ENCODE measurements at places on chromosomes 1 and 21.

DNA sequence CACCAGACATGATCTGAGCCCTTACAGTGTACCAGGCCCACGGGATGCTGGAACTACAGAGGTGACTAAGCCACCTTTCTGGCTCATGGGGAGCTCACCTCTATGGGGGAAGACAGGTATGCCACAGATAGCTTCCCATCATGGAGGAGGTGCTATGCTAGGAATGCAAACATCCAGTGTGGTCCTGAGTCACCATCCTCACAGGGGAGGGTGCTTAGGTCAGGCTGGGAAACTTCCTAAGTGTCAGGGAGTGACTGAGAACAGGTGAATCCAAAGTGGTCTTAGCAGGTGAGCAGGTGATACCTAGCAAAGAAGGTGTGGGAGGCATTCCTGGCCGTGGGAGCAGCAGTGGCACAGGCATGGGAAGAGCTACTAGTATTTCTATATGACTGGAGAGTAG lies 8.6 kb upstream of the RASSF5 start:
- no peak for DNase-seq

- no peak for DNase-seq
Measured at GRCh38 chr1:206931709-206932108, 10.0 kb upstream of the FCMR start.

DNA sequence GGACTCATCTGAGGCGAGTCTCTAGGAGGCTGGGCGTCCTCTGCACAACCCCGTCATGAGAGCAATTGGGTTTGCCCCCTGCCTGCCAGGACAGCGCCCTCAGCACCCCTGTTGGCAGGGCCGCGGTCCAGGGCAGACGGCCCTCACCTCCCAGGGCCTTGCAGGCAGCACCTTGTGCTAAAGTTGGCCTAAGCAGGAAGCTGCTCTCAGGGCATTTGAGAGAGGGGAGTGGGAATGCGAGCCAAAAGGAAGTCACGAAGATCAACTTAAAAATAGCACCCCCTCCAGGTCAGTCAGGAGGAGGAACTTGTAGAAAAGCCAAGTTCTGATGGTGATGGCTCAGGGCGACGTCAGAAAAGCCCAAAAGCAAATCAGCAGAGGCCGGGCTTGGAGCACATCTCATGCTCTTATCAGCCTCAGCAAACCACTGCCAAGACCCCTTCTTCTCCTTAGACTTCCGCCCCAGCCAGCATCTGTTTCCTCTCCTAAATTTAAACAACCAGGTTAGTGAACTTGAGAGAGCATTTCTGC lies 12.6 kb upstream of the ADORA3 start:
- DNase-seq = peak; percentile 100

DNA sequence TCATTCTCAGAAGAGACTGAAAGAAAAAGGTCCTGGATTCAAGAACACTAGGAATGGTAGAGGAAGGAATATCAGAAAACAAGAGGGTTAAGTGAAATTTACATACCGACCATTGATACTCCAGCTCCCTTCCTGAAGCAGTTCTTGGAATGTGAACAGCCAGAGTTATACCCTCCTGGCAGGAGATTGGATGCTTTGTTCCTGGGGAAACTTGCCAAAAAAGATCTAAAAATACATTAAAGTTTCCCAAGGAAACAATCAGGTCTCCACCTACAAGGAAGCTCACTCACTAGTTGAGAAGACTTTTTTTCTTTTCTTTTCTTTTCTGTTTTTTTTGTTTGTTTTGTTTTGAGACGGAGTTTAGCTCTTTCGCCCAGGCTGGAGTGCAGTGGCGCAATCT lies 91.1 kb downstream of the HLX start:
- no peak for DNase-seq

- DNase-seq = no peak
Measured at GRCh38 chr1:39925721-39926342, 24.1 kb upstream of the MYCL start.

DNA sequence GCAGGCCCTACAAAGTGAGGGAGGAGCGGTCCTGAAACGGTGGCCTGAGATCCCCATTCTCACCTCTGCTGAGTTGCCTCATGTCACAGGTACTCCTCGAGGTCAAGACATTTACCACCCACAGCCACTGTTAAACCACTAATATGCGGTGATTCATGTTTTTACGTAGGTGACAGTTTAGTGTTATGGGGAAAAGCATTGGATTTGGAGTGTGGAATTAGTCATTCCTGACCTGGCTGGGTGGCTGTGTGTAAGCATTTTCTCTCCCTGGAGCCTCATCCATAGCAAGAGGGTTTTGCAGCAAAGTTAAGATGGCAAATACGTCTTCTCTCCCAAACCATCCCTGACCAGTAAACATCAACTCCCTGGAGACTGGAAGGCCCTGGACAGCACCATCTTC lies 57.8 kb upstream of the KCNJ6 start:
- no peak for DNase-seq

GRCh38 chr1:4653328-4653660 lies 1.1 kb upstream of the AJAP1 start:
- DNase-seq = no peak

- DNase-seq = no peak
Measured at GRCh38 chr21:31713973-31714740, 17.8 kb downstream of the SCAF4 start.

GRCh38 chr1:100893718-100894117 lies 924 bp downstream of the EXTL2 start:
- DNase-seq = no peak

- no peak for DNase-seq
Measured at GRCh38 chr1:157040802-157041201, 4.7 kb downstream of the ARHGEF11 start.

DNA sequence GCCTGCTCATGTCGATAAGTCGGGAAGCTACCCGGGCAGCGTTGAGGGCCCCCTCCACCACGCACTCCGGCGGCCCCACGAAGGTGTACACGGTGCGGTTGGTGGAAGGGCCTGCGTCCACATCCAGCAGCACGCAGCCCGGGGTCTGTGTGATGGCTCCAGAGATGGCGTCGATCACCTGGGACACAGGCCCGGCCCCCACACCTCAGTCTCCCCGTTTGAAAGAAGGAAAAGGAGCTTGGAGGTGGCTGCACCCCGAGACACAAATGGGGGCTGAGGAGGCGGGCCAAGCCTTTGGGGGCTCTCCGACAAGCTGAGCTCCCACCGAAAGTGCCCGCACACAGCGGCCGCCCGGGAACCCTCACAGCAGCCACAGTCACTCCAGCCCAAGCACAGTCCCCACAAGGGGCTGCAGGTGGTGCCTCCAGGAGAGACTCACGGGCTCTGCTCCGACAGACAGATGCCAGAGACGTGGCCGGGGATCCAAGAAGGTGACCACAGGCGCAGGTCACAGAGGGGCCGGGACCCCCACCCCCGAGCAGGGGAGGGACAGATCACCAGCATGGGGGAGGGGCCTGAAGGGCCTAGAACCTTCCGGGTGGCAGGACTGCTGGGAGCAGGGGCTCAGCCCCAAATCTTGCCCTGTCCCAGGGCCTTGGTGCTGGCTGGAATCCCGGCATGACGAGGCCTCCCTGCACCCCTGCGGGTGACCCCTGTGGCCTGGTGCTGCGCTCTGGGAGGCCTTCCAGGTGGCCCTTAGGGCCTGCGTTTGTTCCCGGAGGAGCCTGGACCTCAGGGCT lies 1.0 kb downstream of the FTCD start:
- DNase-seq = no peak

GRCh38 chr1:116330846-116331245 lies 42.2 kb upstream of the ATP1A1 start:
- no peak for DNase-seq

- no peak for DNase-seq
Measured at GRCh38 chr1:9606948-9607347, 18.2 kb downstream of the TMEM201 start.

DNA sequence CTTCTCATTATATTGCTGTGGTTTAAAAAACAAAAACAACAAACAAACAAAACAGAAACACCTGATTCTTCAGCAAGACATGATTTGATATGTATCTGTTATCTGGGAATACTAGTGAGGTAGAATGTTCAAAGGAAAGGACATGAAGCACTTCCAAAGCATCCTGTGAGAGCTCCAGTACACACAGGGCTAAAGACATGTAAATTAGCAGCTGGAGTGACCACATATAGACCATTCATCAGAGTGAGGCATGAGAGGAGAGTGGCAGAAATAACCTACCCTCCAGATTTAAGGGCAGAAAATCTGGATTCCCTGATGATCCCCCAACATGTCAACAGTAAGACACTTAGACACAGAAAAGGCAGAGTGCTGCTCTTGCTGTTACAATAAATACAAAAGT lies 260.5 kb upstream of the CHRM3 start:
- no peak for DNase-seq

- DNase-seq = no peak
Measured at GRCh38 chr1:29650041-29650400, 413.7 kb downstream of the PTPRU start.

GRCh38 chr1:235105051-235106043 lies 23.3 kb downstream of the TOMM20 start:
- no peak for DNase-seq

DNA sequence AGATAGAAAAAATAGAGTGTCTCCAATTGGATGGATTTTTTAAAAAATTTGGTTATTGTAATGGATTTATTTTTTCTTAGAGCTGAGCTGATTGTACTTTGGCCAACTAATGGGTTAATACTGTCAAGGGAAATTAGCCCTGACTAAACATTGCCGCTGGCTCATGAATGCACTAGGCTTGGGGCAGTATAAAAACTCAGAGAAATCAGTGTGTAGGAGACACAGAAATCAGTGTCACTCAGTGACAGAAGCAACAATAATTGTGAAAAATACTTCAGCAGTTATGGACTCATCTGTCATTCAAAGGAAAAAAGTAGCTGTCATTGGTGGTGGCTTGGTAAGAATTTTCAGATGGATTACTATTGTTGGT lies at the start of gene KMO:
TSS of gene KMO (plus strand) at position 217 of the 370 bp plus-strand sequence. CDS start at position 284, 67 bp downstream.
- no peak for DNase-seq

DNA sequence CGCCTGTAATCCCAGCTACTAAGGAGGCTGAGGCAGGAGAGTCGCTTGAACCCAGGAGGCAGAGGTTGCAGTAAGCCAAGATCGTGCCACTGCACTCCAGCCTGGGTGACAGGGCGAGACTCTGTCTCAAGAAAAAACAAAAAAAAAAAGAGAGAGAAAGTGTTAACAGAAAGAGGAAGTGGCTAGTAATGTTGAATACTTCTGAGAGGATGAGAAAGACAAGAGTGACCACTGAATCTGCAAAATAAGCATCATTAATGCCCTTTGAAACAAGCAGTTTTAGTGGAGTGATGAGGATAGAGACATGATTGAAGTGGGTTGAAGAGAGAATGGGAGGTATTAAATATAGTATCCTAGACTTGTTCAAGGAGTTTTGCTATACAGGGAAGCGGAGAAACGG lies 11.7 kb downstream of the MPZ start:
- peak; percentile 61 for DNase-seq

GRCh38 chr1:201363467-201363866 lies 14.0 kb downstream of the TNNT2 start:
- DNase-seq = no peak
